ENCODE measurements at places on chromosomes 16 and 17. TPM values are rescaled to one million over a fixed set of nuclear protein-coding genes. Genes with fewer than 3 reads are reported as not detected.
A peak's percentile ranks its signal among the peaks of the same experiment; 100 is the strongest.

DNA sequence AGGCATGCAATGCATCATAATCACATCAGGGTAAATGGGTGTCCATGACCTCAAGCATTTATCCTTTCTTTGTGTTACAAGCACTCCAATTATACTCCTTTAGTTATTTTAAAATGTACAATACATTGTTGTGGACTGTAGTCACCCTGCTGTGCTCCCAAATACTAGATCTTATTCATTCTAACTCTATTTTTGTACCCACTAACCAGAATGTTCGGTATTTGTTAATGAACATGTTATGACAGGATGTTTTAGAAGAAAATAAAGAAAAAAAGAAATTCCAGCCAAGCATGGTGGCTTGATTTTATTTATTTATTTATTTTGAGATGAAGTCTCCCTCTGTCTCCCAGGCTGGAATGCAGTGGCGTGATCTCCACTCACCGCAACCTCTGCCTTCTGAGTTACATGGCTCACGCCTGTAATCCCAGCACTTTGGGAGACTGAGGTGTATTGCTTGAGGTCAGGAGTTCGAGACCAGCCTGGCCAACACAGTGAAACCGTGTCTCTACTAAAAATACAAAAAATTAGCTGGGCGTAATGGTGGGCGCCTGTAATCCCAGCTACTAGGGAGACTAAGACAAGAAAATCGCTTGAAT lies 1.8 kb upstream of the NDE1 start:
- DNase-seq = no peak
- H3K27me3 ChIP-seq = peaks cover 8% of the 10 kb centered on the region
- H3K4me3 ChIP-seq = no peak overlapping the region
- no peaks in the 10 kb centered on the region for H3K36me3 ChIP-seq
- peaks cover 38% of the 10 kb centered on the region for H3K4me1 ChIP-seq
- H3K27ac ChIP-seq = no peak overlapping the region

DNA sequence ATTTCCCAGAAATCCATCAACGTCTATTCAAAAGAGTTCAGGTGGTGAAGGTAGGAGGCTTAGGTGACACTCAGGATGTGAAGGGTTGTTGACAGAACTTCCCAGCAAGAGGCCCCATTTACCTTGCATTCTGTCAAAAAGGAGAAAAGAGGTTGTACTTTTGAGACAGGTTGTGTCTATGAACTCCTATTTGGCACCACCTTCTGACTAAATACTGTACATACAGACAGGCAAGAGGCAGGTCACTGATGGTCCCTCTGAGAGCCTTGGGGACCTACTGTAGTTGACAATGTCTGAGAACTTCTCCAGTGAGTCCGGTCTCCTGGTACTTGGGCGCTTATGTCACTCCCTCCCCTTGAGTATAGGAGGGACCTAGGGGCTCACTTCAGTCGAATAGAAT lies 479.3 kb upstream of the ZFHX3 start:
- DNase-seq = no peak
- no peaks in the 10 kb centered on the region for H3K4me1 ChIP-seq
- no peaks in the 10 kb centered on the region for H3K36me3 ChIP-seq
- H3K4me3 ChIP-seq = no peak overlapping the region

DNA sequence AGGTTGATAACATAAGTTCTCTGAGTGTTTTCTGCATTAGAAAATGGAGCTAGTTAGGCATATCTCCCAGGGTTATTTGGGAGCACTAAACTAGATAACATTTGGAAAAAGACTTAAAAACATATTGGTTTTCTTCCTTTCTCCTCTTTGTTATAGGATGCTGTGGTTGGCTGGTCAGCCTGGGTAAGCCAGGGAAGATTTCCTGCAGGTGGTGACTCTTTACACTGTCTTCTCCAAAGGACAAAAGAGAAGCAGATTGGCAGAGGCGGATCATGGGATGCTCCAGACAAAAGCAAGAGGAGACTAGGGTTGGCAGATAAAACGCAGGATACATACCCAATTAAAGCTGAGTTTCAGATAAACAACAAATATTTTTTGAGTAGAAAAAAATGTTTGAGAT lies 6.2 kb upstream of the CRYBA1 start:
- no peaks in the 10 kb centered on the region for H3K36me3 ChIP-seq
- no peak overlapping the region for H3K27ac ChIP-seq
- peaks cover 2% of the 10 kb centered on the region for H3K4me1 ChIP-seq
- H3K27me3 ChIP-seq = peaks cover 4% of the 10 kb centered on the region
- no peak for DNase-seq

GRCh38 chr16:2966808-2967191 lies 2.3 kb upstream of the PAQR4 start:
- peak overlapping the region; percentile 12 for H3K4me3 ChIP-seq
- DNase-seq = no peak
- H3K27me3 ChIP-seq = peaks cover 18% of the 10 kb centered on the region
- no peak overlapping the region for H3K27ac ChIP-seq
- H3K4me1 ChIP-seq = peaks cover 17% of the 10 kb centered on the region

- peak; percentile 21 for DNase-seq
- H3K27me3 ChIP-seq = peaks cover 9% of the 10 kb centered on the region
- H3K4me3 ChIP-seq = no peak overlapping the region
- H3K36me3 ChIP-seq = no peaks in the 10 kb centered on the region
- peak overlapping the region; percentile 97 for H3K27ac ChIP-seq
Observed at GRCh38 chr16:82653550-82654511, 27.1 kb downstream of the CDH13 start.

SDR42E1 gene
- 2.1 TPM for polyA plus RNA-seq

VMO1 gene
- polyA plus RNA-seq = not detected

DNA sequence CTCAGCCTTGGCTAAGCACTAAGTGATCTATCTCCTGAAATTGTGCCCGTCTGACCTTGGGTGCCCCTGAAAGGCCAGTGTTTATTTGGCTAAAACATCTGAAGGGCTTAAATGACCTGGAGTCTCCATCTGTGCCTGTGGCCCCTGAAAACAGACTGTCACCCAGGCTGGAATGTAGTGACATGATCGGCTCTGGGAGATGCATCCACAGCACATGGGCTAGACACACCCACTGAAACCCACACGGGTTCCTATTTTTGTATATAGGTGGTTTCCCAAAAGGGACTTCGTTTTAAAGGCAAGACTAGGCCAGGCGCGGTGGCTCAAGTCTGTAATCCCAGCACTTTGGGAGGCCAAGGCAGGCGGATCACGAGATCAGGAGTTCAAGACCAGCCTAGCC lies 13.5 kb downstream of the CEP295NL start:
- no peaks in the 10 kb centered on the region for H3K36me3 ChIP-seq
- DNase-seq = no peak
- peaks cover 22% of the 10 kb centered on the region for H3K4me1 ChIP-seq
- H3K4me3 ChIP-seq = no peak overlapping the region
- H3K27me3 ChIP-seq = peaks cover 3% of the 10 kb centered on the region
- H3K27ac ChIP-seq = peak overlapping the region; percentile 16

GRCh38 chr17:30337393-30337999 lies 3.6 kb upstream of the TMIGD1 start:
- peaks cover 4% of the 10 kb centered on the region for H3K27me3 ChIP-seq
- no peaks in the 10 kb centered on the region for H3K36me3 ChIP-seq
- H3K27ac ChIP-seq = no peak overlapping the region
- no peak for DNase-seq

GRCh38 chr17:81295676-81296381 lies 722 bp upstream of the SLC38A10 start:
- peaks cover 35% of the 10 kb centered on the region for H3K4me1 ChIP-seq
- peak overlapping the region; percentile 94 for H3K4me3 ChIP-seq
- H3K36me3 ChIP-seq = no peaks in the 10 kb centered on the region
- peak overlapping the region; percentile 97 for H3K27ac ChIP-seq
- H3K27me3 ChIP-seq = no peaks in the 10 kb centered on the region
- DNase-seq = no peak

OR1F1 gene
- not detected for polyA plus RNA-seq

GRCh38 chr17:28142305-28142704 lies 99.8 kb downstream of the NLK start:
- H3K4me3 ChIP-seq = no peak overlapping the region
- no peak overlapping the region for H3K27ac ChIP-seq
- H3K27me3 ChIP-seq = no peaks in the 10 kb centered on the region
- peaks cover 14% of the 10 kb centered on the region for H3K36me3 ChIP-seq
- no peaks in the 10 kb centered on the region for H3K4me1 ChIP-seq

HBA2 gene
- polyA plus RNA-seq = 725 TPM

CES1 gene
- 0.61 TPM for polyA plus RNA-seq

GRCh38 chr17:40347319-40348135 lies 17.0 kb downstream of the GJD3 start:
- peak; percentile 53 for DNase-seq
- peaks cover 25% of the 10 kb centered on the region for H3K27me3 ChIP-seq
- H3K36me3 ChIP-seq = no peaks in the 10 kb centered on the region

- no peaks in the 10 kb centered on the region for H3K27me3 ChIP-seq
- H3K36me3 ChIP-seq = no peaks in the 10 kb centered on the region
- DNase-seq = no peak
- no peak overlapping the region for H3K4me3 ChIP-seq
- H3K4me1 ChIP-seq = no peaks in the 10 kb centered on the region
Observed at GRCh38 chr16:48003206-48003907, 152.4 kb downstream of the ABCC12 start.

DNA sequence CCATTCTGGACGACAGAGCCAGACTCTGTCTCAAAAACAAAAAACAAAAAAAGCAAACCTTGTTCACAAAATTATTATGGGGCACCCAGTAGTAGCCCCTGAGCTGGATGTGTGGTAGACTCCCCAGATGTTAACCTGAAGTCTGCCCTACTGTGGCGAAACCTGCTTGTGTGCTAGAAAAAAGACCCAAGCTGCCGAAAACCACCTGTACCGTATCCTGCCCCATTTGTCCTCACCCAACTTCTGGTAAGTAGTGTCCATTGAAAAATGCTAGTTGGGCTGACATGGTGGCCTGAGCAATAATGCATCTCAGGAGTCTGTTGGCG lies 9.1 kb downstream of the RMI2 start:
- H3K27ac ChIP-seq = peak overlapping the region; percentile 36
- no peak for DNase-seq
- peak overlapping the region; percentile 68 for H3K4me3 ChIP-seq

RAB11FIP4 gene
- polyA plus RNA-seq = 22.1 TPM

DNA sequence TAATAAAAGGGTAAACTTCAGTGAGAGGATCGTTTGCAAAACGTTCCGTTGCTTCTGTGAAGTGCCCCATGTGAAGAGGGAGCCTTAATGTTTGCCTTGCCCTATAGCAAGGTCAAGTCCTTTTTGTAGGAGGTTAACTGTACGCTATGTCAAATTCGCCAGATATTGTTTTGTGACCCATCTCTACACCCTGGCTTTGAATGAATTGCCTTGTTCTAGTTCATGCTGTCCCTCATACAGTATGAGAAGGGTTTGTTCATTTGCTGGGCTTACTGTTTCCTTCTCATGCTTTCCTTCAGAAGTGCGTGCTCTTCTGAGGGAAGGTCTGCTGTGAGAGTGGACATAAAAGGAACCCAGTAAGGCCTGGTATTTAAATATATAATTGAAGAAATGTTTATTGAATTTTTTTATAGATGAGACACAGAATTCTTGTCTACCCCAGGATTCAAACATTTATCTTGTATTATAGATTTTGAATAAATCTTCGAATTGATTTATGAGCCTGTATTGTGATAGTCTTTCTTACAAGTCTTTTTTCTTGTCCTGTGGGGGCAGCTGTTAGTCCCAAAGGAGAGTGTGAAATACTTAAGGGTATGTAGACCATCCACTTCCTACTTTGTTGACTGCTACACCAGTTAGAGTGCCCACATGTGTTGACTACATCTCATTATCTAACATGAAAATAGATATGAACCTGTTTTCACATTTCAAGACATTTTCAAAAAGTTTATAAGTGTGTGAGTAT lies 1.7 kb downstream of the MAP3K3 start:
- H3K36me3 ChIP-seq = no peaks in the 10 kb centered on the region
- peak overlapping the region; percentile 96 for H3K4me3 ChIP-seq
- peaks cover 6% of the 10 kb centered on the region for H3K27me3 ChIP-seq
- peaks cover 49% of the 10 kb centered on the region for H3K4me1 ChIP-seq

DNA sequence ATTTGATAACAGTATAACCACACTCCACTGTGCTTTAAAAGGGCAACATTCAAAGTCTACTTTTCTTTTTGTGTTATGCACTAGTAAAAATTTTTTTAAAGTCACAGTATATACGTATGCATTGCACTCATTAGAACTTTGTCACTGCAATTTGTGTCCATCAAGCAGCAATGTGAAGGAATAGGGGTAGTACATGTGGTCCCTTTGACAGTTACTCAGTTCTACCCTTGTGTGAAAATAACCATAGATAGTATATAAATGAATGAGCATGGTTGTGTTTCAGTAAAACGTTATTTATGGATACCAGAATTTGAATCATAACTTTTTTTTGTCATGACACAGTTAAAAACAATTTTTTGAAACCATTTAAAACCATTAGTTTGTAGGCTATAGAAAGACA lies 30.7 kb downstream of the NFATC3 start:
- H3K4me1 ChIP-seq = peaks cover 95% of the 10 kb centered on the region
- peak overlapping the region; percentile 34 for H3K4me3 ChIP-seq
- no peak for DNase-seq
- H3K36me3 ChIP-seq = peaks cover 10% of the 10 kb centered on the region
- H3K27ac ChIP-seq = peak overlapping the region; percentile 84

EPOP gene
- polyA plus RNA-seq = not detected

DNA sequence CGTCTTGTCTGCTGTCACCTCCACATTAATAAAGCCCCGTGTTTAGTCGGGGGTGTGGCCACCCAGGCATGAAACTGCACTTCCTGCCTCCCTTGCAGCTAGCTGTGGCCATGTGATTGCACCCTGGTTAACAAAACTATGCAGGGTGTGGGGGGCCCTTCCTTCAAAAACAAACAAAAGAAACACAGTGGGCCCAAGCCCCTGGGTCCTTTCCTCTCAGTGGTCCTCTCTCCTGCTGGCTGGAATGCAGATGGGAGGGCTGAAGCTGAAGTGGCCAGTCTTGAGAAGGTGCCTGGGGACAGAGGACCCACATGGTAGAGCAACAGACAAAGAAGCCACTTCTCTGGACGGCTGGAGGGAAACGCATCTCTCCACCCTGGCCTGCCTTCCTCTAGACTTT lies 38.0 kb upstream of the FOXF1 start:
- H3K4me1 ChIP-seq = no peaks in the 10 kb centered on the region
- no peak overlapping the region for H3K4me3 ChIP-seq
- peaks cover 14% of the 10 kb centered on the region for H3K27me3 ChIP-seq

DNA sequence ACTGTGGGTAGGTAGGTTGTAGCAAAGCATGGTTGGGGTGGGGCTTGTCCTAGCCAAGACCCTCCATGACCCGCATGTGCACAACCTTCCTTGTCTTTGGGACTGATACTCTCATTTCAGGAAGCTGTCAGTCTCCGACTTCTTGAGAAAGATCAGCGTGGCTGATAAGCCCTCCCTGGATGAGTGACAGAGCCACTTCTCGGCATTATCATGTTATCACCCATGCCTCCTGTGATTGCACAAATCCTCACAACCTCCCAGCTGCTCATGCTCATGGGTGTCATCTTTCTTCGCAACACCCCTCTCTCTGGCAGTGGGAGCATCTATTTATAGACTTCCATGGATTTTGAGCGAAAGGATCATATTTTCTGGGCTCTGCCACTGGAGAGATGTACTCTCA lies 314.2 kb downstream of the FOXL1 start:
- no peaks in the 10 kb centered on the region for H3K36me3 ChIP-seq
- H3K4me1 ChIP-seq = no peaks in the 10 kb centered on the region
- H3K27me3 ChIP-seq = peaks cover 14% of the 10 kb centered on the region
- H3K4me3 ChIP-seq = no peak overlapping the region

HSPB9 gene
- not detected for polyA plus RNA-seq
